Choroid plexus epithelial cell (primary cell): ENCODE measurements at places on chromosomes 12 and 14.

DNA sequence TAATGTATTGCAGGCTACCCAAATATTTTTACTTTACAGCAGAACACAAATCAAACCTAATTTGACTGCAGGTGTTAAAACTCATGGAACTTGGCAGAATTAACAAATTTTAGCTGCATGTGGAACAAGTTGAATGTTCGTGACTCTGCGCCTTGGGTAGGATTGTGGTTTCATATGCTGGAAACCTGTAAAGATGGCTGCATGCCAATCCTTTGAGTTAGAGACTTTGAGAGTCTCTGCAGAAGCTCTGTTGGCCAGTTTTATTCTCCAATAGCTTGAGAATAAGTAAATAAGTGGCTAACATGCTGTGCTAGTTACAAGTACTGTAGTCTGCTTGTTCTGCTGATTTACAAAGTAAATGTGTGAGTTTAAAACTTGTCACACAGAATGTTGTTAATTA, 77.8 kb downstream of the PDE6H start:
- peak; percentile 11 for DNase-seq

GRCh38 chr12:51162217-51162616, 10.7 kb downstream of the TFCP2 start:
- DNase-seq = no peak

DNA sequence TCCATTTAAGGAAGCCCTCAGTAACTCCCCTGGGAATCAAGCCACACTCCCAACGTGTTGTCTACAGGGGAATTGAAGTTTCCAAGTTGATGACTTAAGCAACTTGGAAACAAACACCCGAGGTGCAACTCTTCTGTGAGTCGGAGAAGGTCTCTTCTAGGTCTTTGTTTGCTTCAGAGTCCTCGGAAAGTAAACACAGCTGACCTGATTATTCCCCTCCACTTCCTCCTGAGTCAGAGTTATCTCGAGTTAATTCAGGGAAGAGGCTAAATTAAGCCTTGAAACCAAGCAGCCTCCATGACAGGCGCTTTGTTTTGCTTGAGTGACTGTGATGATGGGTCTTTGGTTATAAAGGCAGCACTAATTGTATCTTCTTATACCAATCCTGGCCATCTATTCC, 41.8 kb downstream of the TUNAR start:
- DNase-seq = no peak

DNA sequence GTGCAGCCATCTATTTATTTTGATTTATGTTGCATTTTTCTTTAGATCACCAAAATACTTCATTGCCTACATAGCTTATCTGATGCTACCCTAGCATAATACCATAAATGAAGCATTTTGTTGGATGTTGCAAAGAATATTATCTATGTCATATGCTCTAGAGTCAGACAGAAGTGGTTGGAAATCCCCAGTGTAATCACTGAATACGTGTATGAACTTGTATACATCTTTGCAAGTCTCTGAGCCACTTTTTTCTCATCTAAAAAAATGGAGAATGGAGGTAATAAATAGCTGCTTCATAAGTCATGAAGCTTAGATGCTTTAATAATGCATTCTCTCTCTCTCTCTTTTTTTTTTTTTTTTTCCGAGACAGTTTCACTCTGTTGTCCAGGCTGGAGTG, 18.5 kb downstream of the EVL start:
- peak; percentile 43 for DNase-seq

DNA sequence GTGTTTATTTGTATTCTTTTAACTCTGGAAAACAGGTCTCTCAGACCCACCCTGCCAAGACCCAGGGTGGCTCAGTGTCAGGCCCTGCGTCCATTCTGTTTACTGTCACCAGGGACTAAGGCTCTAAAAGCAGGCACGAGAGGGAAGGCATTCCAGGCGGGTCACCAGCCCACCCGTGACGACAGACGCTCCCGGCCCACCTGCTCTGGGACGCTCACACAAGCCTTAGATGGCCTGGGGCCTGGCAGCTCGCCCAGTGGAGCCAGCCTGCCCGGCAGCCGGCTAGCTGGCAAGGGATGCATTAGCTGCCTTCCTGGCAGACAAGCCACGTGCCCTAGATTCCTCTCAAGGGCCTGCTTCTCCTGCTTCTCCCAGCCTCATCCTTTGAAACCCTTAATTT, 9.2 kb upstream of the NUAK1 start:
- DNase-seq = no peak

- DNase-seq = no peak
These were observed 16.2 kb downstream of the PXN start for GRCh38 chr12:120249266-120249874.

GRCh38 chr14:78253986-78254385, 83.8 kb downstream of the NRXN3 start:
- peak; percentile 39 for DNase-seq

- DNase-seq = no peak
These were observed 5.1 kb upstream of the TCHP start for GRCh38 chr12:109894939-109895338.

- DNase-seq = peak; percentile 32
These were observed 128.6 kb downstream of the ZFP36L1 start for GRCh38 chr14:68664225-68664681.

- DNase-seq = peak; percentile 7
These were observed 54.1 kb downstream of the CEP83 start for GRCh38 chr12:94405413-94406116.

DNA sequence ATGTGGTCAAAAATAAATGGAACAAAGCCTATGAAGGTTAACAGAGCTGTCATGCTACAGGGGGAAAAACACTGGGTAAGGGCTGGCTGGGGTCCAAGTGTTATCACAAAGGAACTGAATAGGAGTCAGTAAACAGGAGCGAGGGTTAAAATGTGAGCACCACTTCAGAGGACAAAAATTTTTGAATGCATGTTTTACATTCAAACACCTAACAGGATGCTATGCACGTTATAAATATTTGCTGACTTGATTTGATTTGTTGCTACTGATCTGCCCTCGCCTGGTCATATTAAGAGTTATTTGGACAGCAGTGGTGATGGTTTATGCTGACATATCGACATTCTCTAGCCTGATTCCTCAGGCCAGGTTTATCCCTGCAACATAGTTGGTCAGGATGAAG, 7.4 kb upstream of the KTN1 start:
- peak; percentile 9 for DNase-seq

DNA sequence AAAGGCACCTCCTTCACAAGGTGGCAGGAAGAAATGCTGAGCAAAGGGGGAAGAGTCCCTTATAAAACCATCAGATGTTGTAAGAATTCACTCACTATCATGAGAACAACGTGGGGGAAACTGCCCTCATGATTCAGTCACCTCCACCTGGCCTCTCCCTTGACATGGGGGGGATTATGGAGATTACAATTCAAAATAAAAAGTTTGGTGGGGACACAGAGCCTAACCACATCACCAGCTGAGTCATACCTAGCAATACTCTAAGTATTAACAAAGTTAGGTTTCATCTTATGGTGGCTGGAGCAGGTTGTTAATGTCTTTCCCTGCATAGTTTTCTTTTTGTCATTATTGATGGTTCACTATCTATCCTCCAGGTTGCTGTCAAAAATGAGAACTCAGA, 113.2 kb upstream of the PPFIA2 start:
- DNase-seq = no peak

- DNase-seq = peak; percentile 48
These were observed 45.2 kb downstream of the WDHD1 start for GRCh38 chr14:54981698-54982097.

DNA sequence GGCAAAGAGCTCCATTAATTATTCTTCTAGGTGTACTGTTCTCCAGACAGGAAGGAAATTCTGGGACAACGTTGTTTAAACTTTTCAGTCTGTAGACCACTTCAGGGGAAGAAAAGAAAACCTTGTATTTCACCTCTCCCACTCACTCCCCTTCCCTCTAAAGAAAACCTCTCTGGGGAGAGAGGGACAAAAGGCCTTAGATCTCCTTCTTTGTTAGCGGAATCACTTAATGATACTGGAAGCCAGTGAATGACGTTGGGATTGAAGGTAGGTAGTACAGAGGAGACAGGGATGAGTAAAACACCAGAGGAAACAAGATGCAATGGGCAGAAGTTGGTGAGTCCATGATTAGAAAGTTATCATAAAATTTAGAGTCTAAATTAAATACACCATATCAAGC, 38.7 kb upstream of the SGPP1 start:
- no peak for DNase-seq

- no peak for DNase-seq
These were observed 26.9 kb upstream of the FERMT2 start for GRCh38 chr14:52977798-52978197.

- no peak for DNase-seq
These were observed 34.1 kb upstream of the ITPR2 start for GRCh38 chr12:26867080-26867479.

DNA sequence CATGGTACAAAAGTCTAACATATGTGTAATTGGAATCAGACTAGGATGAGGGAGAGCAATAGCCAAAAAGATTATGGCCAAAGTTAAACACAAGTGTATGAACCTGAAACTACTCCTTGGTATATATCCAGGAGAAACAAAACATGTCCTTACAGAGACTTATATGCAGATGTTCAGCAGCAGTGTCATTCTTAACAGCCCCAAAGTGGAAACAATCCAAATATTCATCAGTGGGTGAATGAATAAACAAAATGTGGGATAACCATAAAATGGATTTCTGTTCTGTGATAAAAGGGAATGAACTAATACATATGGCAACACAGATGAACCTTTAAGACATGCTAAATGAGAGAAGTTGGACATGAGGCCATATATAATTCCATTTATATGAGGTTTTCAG, 30.2 kb downstream of the PWP1 start:
- no peak for DNase-seq

DNA sequence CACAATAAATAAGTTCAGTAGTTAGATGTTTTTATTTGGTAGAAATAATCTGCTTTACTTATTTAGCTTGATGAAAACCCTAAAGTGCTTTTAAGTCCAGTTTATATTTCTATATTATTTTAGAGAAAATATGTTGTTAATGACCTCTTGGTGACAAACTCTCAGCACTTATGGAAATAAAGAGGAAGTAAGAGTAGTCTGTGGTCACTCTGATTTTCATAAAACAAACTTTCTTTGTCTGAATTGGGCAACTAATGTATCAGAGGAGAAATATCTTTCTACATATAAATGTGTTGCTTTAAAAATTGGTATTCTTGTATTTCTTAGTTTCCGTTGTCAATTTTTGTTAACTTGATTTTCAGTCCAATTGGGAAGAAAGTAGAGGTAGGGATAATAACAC, 878.9 kb upstream of the SEL1L start:
- DNase-seq = no peak

- DNase-seq = no peak
These were observed 520.7 kb downstream of the SOX5 start for GRCh38 chr12:23428758-23429157.

GRCh38 chr14:25411781-25412757, 362.1 kb upstream of the STXBP6 start:
- peak; percentile 22 for DNase-seq

- no peak for DNase-seq
These were observed 2.5 kb upstream of the HIGD1C start for GRCh38 chr12:50949801-50950302.

GRCh38 chr12:100494538-100494937, 20.9 kb downstream of the NR1H4 start:
- no peak for DNase-seq

- no peak for DNase-seq
These were observed 5.3 kb upstream of the FOXN3 start for GRCh38 chr14:89422181-89422951.

- peak; percentile 28 for DNase-seq
These were observed 123.2 kb downstream of the FBXL14 start for GRCh38 chr12:1471224-1471623.

DNA sequence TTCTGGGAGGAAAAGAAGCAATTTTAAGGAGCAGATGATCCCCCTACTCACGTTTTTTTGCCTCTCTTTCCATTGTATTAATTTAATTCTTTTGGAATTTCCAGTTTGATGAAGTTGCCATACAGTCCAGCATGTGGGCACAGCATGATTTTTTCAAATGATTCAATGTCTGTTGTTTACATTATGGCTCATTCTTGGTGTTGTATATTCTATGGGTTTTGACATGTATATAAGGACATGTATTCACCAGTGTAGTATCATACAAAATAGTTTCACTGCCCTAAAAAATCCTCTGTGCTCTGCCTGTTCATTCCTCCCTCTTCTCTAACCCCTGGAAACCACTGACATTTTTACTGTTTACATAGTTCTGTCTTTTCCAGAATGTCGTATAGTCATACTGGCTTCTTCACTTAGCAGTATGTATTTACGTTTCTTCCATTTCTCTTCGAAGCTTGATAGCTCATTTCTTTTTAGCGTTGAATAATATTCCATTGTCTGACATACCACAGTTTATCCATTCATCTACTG, 13.3 kb upstream of the KLHDC2 start:
- no peak for DNase-seq

DNA sequence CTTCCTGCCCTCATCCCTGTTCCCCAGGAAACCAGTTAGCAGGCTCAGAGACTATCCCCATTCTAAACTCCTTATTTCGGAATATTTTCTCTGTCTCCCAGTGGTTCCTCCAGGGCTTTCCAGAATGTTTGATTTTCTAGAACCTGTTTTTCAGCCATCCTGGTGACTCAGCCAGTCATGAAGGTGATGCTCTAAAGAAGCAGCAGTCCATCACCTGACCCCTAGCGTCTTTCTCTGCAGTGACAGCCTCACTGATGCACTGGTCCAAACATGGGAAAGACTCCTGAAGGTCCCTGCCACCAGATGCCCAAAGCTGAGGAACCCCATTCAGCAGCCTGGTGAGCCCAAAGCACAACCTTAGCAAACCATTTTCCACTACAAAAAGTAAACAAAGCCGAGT, 212.6 kb downstream of the PHETA1 start:
- DNase-seq = no peak

DNA sequence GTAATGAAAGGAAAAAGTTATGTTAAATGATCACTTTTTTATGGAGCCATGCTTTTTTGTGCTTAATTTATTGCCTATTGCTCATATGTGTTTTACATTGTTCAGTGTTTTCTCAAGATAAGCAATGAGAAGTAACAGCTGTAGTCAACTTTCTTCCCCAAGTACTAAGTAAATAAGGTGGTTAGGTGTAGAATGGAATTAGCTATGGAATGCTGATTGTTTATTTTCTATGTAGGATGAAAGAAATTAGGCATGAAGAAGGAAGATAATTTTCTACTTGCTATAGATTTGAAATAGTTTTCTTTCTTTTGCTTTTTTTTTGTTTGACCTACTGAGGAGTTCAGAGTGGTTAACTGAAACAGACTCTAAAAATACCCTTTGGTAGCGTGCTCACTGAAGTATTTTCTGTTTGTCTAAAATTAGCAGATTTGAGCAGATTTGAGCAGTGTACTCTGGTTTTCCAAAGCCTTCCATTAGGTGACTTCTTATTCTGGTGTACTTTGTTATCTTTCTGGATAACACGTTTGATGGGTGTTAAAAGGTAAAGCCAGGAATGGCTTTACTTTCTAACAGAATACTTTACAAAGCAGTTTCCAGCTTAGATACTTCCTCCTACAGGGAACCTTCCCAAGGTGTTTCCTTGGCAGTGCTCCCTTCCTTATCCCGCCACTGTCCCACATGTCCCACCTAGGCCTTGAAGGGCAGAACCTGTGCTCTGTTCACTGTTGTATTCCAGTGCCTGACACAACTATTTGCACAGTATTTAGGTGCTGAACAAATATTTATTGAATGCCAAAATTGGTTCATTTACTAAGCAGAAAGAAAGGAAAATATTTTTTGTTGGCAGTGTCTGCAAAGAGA, 56.0 kb downstream of the RASSF3 start:
- peak; percentile 42 for DNase-seq
